ENCODE measurements at places on chromosomes 5 and 9.

GRCh38 chr5:99675974-99676373, 747.2 kb upstream of the CHD1 start:
- no peak for DNase-seq

GRCh38 chr9:104589626-104590025, 9.6 kb downstream of the OR13C5 start:
- no peak for DNase-seq

DNA sequence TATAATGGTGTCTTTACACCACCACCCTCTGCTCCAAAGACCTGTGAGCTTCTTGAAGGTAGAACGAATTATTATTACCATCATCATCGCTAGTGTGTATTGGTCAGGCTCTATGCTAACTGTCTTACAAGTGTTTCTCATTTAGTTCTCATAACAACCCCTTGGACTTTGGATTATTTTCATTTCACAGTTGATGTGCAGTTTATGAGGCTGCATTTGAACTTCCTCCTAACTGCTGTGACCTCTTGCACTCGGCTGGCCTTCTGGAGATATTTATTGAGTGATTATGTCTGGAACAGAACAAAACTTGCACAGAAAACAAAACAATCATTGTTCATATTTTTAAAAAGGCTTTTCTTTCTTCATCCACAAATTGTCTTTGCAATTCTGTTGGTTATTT, 306.3 kb upstream of the SGCD start:
- no peak for DNase-seq

DNA sequence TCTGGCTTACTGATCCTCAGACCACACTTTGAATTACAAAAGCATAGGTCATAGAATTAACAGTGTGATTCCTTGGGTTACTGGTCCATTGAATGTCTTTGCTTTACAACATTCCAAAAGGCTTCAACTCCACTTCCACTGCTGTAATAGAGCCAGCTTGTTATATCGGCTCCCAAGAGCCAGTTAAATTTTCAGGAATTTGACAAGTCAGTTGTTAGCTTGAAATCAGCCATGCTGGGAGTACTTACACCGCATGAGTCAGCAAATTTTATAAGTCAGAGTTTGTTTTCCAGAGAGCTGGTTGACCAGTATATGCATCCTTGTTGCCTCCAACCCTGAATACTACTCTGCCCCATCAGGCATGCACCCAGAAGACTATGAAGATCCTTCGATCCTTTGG, 73.1 kb downstream of the FOXB2 start:
- DNase-seq, result no peak

GRCh38 chr9:72590824-72591223, 69.4 kb downstream of the TMC1 start:
- no peak for DNase-seq

DNA sequence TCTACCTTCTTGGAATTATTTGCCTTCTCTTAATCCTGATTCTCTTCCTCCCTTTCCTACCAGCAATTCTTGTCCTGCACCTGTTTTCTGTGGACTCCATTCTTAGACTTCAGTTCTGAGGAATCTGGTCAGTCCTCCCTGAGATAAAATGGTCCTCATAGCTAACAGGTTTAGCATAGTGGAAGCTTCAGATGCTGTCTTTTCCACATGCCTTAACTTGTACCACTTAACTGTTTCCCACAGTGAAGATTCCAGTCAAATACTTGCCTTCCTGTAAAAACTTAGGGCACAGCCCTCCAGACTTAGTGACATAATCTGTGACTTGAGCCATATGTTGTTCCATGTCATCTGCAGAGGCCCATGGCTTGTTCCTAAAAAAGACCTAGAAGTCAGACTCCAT, 261.3 kb downstream of the CWC27 start:
- DNase-seq, result no peak

GRCh38 chr9:75390951-75391350, 302.6 kb downstream of the OSTF1 start:
- DNase-seq, result no peak

GRCh38 chr5:156052656-156053055, 274.3 kb upstream of the SGCD start:
- DNase-seq, result no peak

DNA sequence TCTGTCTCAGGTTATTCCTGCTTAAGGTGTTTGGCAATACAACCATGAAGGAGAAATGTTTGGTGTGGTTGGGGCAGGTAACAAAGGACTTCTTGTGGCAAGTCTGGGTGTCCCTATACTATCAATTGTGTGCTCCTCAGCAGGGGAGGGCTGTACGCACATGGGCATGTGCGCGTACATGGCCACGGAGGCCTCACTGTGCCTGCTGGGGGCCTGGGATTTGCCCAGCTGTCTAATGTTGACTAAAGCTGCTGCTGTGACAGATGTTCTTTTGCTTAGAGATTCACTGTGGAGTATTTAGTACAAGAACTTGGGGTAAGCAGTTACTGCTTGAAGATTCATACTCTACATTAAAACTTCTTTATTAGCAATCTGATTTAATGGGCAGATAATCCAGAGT, 97.5 kb downstream of the HSPA4 start:
- DNase-seq, result no peak

- DNase-seq, result no peak
Observed at GRCh38 chr9:89361031-89361430, 42.7 kb downstream of the SECISBP2 start.

DNA sequence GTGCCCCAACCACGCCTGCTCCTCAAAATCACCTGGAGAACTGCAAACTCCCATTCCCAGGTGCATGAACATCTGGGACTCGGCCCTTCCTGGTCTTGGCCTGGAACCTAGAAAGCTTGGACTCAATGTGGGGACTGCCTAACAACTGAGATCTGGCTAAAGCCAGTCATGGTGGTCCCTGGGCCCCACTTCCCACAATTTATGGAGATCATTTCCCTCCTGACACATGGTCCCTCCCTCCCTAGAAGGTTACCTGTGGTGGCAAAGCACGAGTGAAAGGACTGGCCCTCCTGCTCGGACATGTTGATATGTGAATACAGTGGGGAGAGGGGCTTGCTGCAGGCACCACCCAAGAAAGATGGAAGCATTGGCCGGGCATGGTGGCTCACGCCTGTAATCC, 18.8 kb downstream of the BICD2 start:
- DNase-seq, result no peak

DNA sequence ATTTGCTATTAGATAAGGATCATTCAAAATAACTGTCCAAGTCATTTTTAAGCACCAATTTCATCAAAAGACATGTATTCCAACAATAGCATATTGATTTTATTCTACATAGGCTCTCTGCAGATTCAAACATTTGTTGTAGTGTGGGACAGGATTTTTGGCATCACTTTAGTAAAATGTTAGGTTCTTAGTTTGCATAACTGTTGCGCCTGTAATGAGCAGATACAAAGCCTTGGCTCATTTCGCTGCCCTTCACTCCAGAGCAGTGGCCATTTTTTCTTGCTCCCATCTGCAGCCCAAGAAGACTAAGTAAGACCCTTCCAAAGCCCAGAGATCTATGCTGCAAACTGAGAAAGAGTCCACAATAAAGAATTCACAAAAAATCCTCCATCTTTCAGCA, 446.0 kb upstream of the MPDZ start:
- no peak for DNase-seq
